ENCODE measurements at places on chromosomes 6 and 20. TPM values are rescaled to one million over a fixed set of nuclear protein-coding genes. Genes with fewer than 3 reads are reported as not detected.

TRIM10 gene
- 0.44 TPM for polyA plus RNA-seq

FBXO30 gene
- polyA plus RNA-seq, result 10.3 TPM

IL17F gene
- polyA plus RNA-seq, result not detected

PRPH2 gene
- 6.1 TPM for polyA plus RNA-seq

MCCD1 gene
- polyA plus RNA-seq, result not detected

LAMA4 gene
- 219 TPM for polyA plus RNA-seq

GFRA4 gene
- polyA plus RNA-seq, result not detected

KIF6 gene
- 3.9 TPM for polyA plus RNA-seq

KHDC1L gene
- 0.69 TPM for polyA plus RNA-seq

TENT5A gene
- 7.8 TPM for polyA plus RNA-seq

ATP9A gene
- 41.6 TPM for polyA plus RNA-seq

MAFB gene
- polyA plus RNA-seq, result 8.7 TPM

RGS17 gene
- 2.6 TPM for polyA plus RNA-seq

CLDN20 gene
- polyA plus RNA-seq, result 3.3 TPM

OR2H2 gene
- 0.20 TPM for polyA plus RNA-seq

ALDH8A1 gene
- 0.63 TPM for polyA plus RNA-seq

SMPDL3A gene
- 38.8 TPM for polyA plus RNA-seq

PRDM1 gene
- polyA plus RNA-seq, result 8.9 TPM

MYLIP gene
- polyA plus RNA-seq, result 57.0 TPM

ANKS1A gene
- 27.5 TPM for polyA plus RNA-seq

LINC00237 gene
- polyA plus RNA-seq, result not detected

CTCFL gene
- 0.50 TPM for polyA plus RNA-seq

UNC5CL gene
- 7.2 TPM for polyA plus RNA-seq

PROCR gene
- polyA plus RNA-seq, result 35.4 TPM

All from right lung (tissue), 10 donors.